ENCODE measurements at places on chromosomes 3 and 15. TPM values are rescaled to one million over a fixed set of nuclear protein-coding genes. Genes with fewer than 3 reads are reported as not detected.

DNA sequence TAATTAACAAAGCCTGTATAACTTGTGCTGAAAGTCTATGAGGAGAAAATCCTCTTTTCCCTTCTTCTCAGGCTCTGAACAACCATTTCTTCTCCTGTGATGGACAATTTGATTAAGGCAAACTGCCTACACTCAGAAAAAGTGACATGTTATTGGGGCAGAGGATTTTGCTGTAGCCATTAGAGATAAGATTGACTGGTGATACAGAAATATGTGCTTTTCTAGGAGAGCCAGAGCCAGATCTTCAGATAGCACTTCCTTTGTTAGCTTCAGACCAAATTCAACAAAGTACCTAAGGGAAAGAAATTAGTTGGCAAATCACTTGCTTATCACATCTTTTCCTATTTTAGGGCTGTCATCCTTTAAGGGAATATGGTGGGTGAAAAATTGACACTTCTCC, 259.9 kb downstream of the ARPP21 start:
- no peak for DNase-seq
- H3K27ac ChIP-seq: no peak overlapping the region
- no peaks in the 10 kb centered on the region for H3K36me3 ChIP-seq
- H3K4me3 ChIP-seq: no peak overlapping the region

- H3K4me1 ChIP-seq: no peaks in the 10 kb centered on the region
- H3K36me3 ChIP-seq: peaks cover 9% of the 10 kb centered on the region
- no peak overlapping the region for H3K4me3 ChIP-seq
- DNase-seq: peak; percentile 64
- no peaks in the 10 kb centered on the region for H3K27me3 ChIP-seq
These were observed 12.2 kb downstream of the RRP9 start for GRCh38 chr3:51929420-51930003.

Gene ZNF660
- 11.2 TPM for total RNA-seq

DNA sequence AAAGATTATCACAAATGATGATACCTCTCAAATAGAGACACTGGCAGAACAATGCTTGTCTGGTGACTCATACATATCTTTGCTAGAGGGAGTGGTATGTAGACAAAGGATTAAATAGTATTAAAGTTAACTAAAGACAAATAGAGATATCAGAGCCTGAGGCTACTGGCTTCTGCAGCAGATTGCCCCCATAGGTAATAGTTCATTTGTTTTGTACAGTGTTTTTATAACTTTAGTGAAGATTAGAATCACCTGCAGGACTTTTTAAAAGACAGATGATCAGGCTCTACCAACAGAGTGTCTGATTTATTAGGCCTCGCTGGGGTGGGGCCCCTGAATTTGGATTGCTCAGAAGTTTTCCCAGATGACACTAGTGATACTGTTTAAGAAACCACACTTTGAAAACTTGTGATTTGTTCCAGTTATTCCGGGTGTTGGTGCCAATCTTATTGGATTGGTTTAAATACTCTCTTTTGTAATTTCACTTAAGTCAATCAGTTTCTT, 96.4 kb downstream of the NAALADL2 start:
- no peak overlapping the region for H3K4me3 ChIP-seq
- H3K27ac ChIP-seq: peak overlapping the region; percentile 51
- H3K27me3 ChIP-seq: no peaks in the 10 kb centered on the region
- no peaks in the 10 kb centered on the region for H3K36me3 ChIP-seq
- DNase-seq: no peak

GRCh38 chr3:46427916-46428833, 21.1 kb downstream of the CCRL2 start:
- no peak for DNase-seq
- no peaks in the 10 kb centered on the region for H3K4me1 ChIP-seq
- no peak overlapping the region for H3K4me3 ChIP-seq

- no peak overlapping the region for H3K27ac ChIP-seq
- no peaks in the 10 kb centered on the region for H3K27me3 ChIP-seq
These were observed 315.0 kb downstream of the OCA2 start for GRCh38 chr15:27784107-27784506.

DNA sequence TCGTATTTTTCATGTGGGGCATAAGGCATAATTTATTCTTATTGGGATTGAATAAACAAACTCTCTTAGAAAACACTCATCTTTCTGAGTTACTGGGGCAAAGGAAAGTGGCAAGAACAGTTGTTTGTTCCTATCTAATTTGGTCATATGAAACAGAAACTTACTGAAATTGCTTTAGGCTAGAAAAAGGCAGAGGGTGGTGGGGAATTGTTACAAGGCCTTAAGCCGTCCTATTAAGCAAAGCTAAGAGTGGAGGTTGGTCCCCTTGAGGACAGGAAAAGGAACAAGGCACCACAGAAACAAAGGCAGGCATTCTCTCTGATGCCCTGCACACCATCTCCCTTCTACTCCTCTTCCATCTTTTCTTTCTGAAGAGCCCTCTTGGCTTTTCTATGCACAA, 830.9 kb downstream of the EDEM1 start:
- DNase-seq: no peak
- H3K4me3 ChIP-seq: no peak overlapping the region
- H3K36me3 ChIP-seq: no peaks in the 10 kb centered on the region
- no peaks in the 10 kb centered on the region for H3K27me3 ChIP-seq
- H3K4me1 ChIP-seq: no peaks in the 10 kb centered on the region

- no peaks in the 10 kb centered on the region for H3K27me3 ChIP-seq
- peak overlapping the region; percentile 71 for H3K4me3 ChIP-seq
- peak; percentile 93 for DNase-seq
- peaks cover 54% of the 10 kb centered on the region for H3K4me1 ChIP-seq
- H3K36me3 ChIP-seq: peaks cover 24% of the 10 kb centered on the region
- H3K27ac ChIP-seq: peak overlapping the region; percentile 79
These were observed 9.9 kb downstream of the ZIC1 start for GRCh38 chr3:147418808-147419701.

GRCh38 chr3:38696034-38696433, 46.5 kb upstream of the SCN5A start:
- no peak for DNase-seq
- no peaks in the 10 kb centered on the region for H3K4me1 ChIP-seq
- no peak overlapping the region for H3K4me3 ChIP-seq
- no peak overlapping the region for H3K27ac ChIP-seq

- no peaks in the 10 kb centered on the region for H3K27me3 ChIP-seq
- H3K27ac ChIP-seq: no peak overlapping the region
- no peaks in the 10 kb centered on the region for H3K36me3 ChIP-seq
- no peak overlapping the region for H3K4me3 ChIP-seq
These were observed 639.4 kb upstream of the NAALADL2 start for GRCh38 chr3:174219738-174220137.

Gene RARB
- 5.0 TPM for total RNA-seq

DNA sequence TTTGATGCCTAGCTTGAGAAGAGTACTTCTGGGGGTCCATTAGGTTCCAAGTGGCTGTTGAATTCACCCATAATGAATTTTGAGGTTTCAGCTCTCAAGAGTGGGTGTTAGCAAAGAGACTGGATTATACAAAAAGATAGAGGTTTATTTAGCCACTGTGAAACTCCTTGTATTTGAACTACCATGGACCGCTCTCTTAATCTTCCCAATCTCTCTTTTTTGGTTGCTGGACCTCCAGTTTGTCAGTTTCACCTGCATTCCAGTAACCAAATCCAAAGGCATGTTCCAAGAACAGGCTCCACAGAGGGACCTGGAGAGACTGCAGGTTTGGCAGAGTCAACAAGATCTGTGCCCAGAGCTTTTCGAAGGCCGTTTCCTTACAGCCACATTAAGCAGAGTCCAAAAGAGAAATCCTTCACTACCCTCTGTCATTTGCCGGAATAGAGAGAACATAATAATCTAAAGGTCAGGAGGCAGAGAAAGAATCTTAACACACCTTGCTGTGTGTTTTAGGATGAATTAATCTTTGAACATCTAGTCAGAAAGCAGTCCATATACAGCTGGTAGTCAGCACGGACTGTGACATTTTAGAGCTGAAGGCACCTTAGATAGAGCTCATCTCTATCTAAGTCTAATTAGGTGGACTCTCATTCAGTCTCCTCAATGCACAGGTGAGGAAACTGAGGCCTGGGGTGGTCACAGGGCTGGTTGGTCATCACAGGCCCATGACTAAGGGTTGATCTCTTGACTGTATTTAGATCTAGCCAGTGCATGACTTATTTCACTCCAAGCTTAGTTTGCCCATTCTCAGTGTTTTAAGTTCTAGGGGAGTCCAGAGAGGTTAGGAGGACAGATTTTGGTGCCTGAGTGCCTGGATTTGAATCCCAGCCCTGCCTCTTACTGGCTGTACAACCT, 1.3 kb downstream of the ABHD2 start:
- H3K36me3 ChIP-seq: peaks cover 8% of the 10 kb centered on the region
- peak overlapping the region; percentile 89 for H3K27ac ChIP-seq
- H3K4me3 ChIP-seq: no peak overlapping the region
- peaks cover 46% of the 10 kb centered on the region for H3K4me1 ChIP-seq
- no peaks in the 10 kb centered on the region for H3K27me3 ChIP-seq
- DNase-seq: no peak

GRCh38 chr3:114022145-114022802, 34.1 kb downstream of the CCDC191 start:
- no peaks in the 10 kb centered on the region for H3K27me3 ChIP-seq
- H3K4me3 ChIP-seq: no peak overlapping the region
- no peak overlapping the region for H3K27ac ChIP-seq
- H3K4me1 ChIP-seq: no peaks in the 10 kb centered on the region
- no peaks in the 10 kb centered on the region for H3K36me3 ChIP-seq
- no peak for DNase-seq

Gene RARRES1
- 2.4 TPM for total RNA-seq

DNA sequence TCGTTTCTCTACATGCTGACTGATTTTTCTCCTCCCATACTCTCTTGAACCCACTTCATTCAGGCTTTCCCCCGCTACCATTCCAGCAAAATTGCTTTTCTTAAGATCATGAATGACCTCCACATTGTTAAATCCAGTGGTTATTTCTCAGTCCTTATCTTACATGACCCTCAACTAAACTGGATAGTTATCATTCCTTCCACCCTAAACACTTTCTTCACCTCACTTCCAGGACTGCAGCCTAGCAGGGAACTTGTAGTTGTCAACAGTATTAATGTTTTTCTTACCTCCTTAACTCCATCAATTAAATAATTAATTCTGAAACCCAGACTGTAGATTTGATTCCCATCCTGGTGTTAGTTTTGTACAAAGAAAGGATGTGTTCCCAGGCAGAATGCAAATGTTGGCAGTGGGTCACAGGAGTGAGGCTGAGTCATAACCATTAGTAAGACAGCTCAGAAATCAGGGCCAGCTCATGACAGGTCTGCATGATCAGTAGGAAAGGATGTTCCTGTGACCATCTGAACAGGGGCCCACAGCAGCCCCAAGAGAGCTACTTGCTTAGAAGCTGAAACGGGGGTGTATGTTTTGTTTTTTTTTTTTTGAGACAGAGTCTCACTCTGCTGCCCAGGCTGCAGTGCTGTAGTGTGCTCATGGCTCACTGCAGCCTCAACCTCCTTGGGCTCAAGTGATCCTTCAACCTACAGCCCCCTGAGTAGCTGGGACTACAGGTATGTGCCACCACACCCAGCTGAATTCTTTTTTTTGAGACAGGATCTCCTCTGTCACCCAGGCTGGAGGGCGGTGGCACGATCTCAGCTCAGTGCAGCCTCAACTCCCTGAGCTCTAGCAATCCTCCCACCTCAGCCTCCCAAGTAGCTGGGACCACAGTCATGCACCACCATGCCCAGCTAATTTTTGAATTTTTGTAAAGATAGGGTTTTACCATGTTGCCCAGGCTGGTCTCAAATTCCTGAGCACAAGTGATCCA, 9.1 kb downstream of the BCL2L10 start:
- no peak overlapping the region for H3K4me3 ChIP-seq
- peak; percentile 53 for DNase-seq
- H3K4me1 ChIP-seq: peaks cover 27% of the 10 kb centered on the region
- H3K27ac ChIP-seq: peak overlapping the region; percentile 78
- H3K27me3 ChIP-seq: no peaks in the 10 kb centered on the region
- H3K36me3 ChIP-seq: no peaks in the 10 kb centered on the region

Gene DNAJA4
- total RNA-seq: not detected

DNA sequence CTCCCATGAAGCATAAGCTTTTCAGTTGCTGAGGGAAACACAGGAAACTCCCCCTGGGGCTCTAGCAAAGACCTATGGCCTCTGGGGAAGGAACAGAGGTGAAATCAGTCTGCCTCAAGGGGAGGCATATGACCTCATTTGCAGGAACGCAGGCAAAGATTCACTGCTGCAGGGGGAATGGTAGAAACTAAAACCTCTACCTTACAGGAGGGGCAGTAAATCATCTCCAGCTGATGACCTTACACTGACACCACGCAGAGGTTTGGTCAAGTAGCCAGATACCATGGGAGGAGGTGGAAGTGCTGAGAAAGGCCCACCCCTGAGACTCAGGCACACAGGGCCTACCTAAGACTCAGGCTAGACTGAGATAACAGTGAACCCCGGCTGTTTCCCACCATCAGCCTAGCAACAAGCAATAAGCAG, 81.1 kb downstream of the RAD18 start:
- no peaks in the 10 kb centered on the region for H3K27me3 ChIP-seq
- peaks cover 8% of the 10 kb centered on the region for H3K36me3 ChIP-seq
- H3K27ac ChIP-seq: no peak overlapping the region
- peaks cover 23% of the 10 kb centered on the region for H3K4me1 ChIP-seq

Gene RGMA
- total RNA-seq: 12.4 TPM

Gene DAPK2
- 17.6 TPM for total RNA-seq

DNA sequence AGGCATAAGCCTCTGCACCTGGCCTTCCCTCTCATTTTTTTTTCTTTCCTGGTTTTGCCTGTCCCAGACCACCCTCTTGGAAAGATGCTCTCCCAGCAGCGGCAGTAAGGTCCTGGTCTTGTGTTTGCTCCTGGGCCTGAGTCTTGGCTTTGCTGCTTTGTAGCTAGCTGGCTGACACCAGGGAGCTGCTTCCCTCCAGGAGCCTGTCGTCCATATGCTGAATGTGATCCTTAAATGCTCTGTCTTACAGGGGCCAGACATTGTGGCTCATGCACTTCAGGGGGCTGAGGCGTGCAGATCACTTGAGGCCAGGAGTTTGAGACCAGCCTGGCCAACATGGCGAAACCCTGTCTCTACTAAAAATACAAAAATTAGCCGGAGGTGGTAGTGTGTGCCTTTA, 17.2 kb downstream of the FLNB start:
- DNase-seq: no peak
- no peaks in the 10 kb centered on the region for H3K36me3 ChIP-seq
- H3K4me3 ChIP-seq: no peak overlapping the region
- peaks cover 56% of the 10 kb centered on the region for H3K4me1 ChIP-seq

Gene CCDC33
- not detected for total RNA-seq

Gene GXYLT2
- total RNA-seq: 7.8 TPM

Measured in osteocyte (in vitro differentiated cells).